Spinal cord (tissue), 10 donors: ENCODE measurements at places on chromosomes 7 and 10.

GRCh38 chr7:417973-418601 is 101.6 kb downstream of the PDGFA start:
- DNase-seq = no peak

DNA sequence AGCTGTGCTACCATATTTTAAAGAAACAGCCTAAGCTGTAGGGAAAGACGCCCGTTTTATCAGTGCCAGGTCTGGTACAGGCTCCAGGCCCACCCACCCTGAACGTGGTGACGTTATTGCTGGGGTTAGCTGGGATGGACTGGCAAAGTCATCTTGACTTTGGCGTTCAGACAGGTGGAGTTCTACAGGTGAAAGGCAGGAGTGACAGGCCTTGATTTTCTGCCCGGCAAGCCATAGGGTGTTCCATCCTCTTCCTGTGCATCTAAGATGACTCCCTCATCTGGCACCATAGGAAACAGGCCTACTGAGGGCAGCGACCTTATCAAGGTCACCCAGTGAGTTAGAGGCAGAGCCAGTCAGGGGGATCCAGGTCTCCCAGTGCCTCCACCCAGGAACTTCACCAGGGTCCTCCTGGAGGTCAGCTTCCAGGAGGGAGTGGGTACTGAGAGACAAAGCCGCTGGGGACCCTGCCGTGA is 41.6 kb downstream of the HK1 start:
- no peak for DNase-seq

DNA sequence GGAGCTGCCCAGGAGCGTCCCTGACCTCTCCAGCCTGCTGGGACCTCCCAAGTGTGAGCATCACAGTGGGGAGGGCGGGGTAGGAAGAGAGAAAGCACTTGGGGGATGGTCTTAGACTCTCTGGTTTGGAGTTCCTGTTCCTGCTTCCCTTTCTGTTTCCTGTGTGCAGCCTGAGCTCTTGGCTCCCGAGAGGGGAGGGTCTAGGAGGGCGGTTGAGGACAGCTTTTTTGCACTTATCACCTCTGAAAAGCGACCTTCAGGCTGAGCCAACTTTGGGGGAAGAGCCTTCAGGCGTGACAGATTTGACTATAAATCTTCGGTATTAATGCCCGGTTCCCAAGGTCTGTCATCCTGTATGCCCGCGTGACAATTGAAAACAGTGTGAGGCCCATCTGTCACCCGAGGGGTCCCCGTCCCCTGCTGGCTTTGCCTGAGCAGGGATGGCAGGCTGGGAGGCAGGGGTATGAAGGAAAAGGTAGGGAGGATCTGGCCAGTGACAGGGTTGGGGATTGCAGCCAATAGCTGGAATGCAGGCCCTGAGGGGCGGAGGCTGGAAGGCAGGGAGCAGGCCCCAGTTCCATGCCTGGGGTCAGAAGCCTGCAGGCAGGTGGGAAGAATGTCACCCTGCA is 78.6 kb downstream of the CDH23 start:
- no peak for DNase-seq

- DNase-seq = no peak
These were observed 59.9 kb downstream of the KCNMA1 start for GRCh38 chr10:77577666-77578229.

- no peak for DNase-seq
These were observed 157.5 kb downstream of the LYZL1 start for GRCh38 chr10:29446327-29446726.
